ENCODE measurements at places on chromosomes 4 and X. TPM values are rescaled to one million over a fixed set of nuclear protein-coding genes. Genes with fewer than 3 reads are reported as not detected.

TMEM35A gene
- total RNA-seq: 22.9 TPM

TSPYL2 gene
- total RNA-seq: 93.4 TPM

DNA sequence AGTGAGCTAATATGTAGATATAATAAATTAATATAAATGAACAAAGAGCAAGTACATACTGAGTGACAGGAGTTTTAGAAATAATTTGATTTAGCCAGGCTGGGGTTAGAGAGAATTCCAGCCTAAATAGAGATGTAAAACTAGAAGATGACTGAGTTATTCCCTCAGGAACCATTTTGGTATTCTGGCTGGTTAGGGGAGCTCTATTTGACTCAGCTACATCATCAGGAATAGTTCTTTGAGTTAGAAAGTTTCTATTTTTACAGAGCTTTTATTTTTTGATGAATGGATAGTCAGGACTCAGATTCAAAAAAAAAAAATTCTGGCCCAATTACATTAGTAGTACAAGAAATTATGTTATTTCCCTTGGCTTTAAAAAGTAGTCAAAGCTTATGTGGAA, 180.4 kb upstream of the MID1 start:
- H3K36me3 ChIP-seq: no peaks in the 10 kb centered on the region
- no peak for DNase-seq
- no peak overlapping the region for H3K27ac ChIP-seq
- H3K4me1 ChIP-seq: peaks cover 1% of the 10 kb centered on the region

DNA sequence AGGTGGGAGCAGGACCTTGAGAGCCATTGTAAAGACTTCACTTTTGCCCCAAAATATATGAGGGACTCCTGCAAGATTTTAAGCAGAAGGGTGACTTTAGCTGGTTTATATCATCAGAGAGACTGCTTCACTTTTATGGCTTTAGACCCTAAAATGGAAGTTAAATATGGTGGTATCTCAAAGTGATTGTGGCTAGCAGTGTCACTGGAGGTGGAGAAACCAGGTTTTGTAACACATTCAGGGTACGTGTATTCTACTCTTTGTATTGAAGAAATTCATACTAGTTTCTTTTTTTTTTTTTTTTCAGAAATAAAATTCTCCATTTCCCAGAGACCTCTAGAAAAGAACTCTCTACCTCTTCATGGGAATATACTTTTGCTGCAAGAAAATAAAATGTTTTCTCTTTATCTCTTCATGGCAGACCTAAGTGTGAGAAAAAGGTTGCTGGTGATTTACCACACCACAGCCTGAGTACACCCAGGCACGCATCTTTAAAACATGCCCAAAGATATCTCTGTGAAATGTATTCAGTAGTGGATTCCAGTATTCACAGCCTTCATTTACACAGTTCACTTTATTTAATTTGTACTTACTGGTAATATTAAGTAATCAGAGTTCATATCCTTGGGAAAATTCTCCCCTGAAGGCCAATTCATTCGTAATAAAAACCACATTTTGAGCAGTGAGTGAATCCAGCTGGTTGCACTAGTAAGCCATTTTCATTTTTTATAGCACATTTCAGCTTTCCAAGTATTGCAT, 74.3 kb upstream of the GUCY1A1 start:
- H3K36me3 ChIP-seq: no peaks in the 10 kb centered on the region
- H3K4me3 ChIP-seq: no peak overlapping the region
- no peak for DNase-seq
- H3K27me3 ChIP-seq: no peaks in the 10 kb centered on the region
- peak overlapping the region; percentile 36 for H3K27ac ChIP-seq

DCAF8L2 gene
- total RNA-seq: not detected

SLC49A3 gene
- total RNA-seq: 8.6 TPM

DNA sequence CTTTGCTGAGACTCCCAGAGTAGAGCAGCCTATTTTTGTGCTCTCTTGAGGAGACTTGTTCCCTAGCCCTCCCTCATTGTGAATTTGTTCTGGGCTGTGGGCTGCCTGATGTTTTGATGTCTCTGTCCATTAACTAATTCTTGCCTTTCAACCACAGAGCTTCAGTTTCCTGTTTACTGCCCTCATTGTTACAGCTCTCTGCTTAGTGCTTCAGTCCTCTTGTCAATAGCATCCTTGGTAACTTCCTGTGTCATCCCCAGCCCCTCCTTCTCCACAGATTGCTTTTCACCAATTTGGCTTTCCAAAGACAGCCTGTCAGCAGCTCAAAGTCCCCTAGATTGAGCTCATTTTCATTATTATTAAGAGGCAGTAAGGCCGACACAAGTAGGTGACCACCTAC, 69.9 kb downstream of the COX7B2 start:
- H3K4me1 ChIP-seq: no peaks in the 10 kb centered on the region
- no peaks in the 10 kb centered on the region for H3K36me3 ChIP-seq
- H3K4me3 ChIP-seq: no peak overlapping the region
- DNase-seq: no peak

SOWAHD gene
- not detected for total RNA-seq

- H3K4me1 ChIP-seq: no peaks in the 10 kb centered on the region
- no peaks in the 10 kb centered on the region for H3K27me3 ChIP-seq
Observed at GRCh38 chr4:122047456-122048425, 95.9 kb upstream of the TRPC3 start.

DNA sequence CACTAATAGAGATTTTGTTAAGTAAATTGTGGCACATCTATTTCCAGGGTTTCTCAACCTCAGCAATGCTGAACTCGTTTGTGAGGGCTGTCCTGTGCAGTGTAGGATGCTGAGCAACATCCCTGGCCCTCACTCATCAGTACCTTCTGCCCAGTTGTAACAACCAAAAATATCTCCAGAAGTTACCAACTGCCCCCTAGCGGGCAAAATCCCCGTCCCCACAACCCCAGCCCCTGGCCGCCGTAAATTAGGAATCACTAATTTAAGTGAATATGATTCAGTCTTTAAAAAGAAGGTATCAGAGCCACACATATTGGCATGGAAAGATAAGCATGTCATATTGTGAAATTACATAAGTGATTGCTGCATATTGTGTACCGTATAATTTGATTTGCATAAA, 123.4 kb downstream of the ASB9 start:
- DNase-seq: no peak
- no peaks in the 10 kb centered on the region for H3K27me3 ChIP-seq
- H3K27ac ChIP-seq: no peak overlapping the region

SLC9B1 gene
- total RNA-seq: 1.3 TPM

GRCh38 chr4:86122404-86122803, 237.4 kb downstream of the MAPK10 start:
- no peak overlapping the region for H3K4me3 ChIP-seq
- peaks cover 4% of the 10 kb centered on the region for H3K4me1 ChIP-seq
- DNase-seq: no peak
- H3K36me3 ChIP-seq: no peaks in the 10 kb centered on the region

PGAM4 gene
- not detected for total RNA-seq

F8A2 gene
- not detected for total RNA-seq

DNA sequence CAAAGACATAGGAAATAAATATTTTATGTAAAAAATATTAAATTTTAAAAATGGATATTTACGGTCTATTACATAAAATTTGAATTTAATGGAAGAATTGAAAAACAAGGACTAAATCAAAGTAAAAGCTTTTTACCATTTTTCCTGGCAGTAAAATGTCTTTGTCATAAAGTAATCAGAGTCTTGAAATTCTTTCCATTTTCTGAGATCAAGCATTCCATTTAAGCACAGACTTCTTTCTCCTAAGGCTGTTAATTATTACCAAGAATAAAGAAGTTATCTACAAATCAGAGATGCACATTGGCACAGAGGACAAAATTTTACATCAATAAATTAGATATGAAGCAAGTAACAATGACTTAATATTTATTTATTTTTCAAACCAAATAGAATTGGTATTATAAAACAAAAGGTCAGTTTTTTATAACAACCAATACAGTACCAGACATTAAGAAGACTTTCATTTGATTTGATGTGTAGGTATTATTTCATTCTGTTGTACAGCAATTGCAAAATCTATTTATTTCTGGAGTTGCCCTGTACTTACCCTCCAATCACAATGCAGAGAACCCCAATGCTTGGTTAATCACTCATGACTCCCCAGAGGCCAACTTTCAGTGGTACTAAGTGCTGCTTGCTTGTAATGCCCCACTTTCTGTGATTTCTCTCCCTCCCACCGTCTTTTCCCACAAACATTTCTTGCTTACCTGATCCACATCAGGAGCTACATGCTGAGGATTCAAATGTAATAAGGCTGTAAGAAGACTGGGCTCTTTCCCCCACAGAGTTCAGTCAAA, 254.6 kb downstream of the GASK1B start:
- H3K4me1 ChIP-seq: no peaks in the 10 kb centered on the region
- no peak overlapping the region for H3K27ac ChIP-seq
- no peaks in the 10 kb centered on the region for H3K36me3 ChIP-seq
- no peaks in the 10 kb centered on the region for H3K27me3 ChIP-seq
- no peak for DNase-seq
